Activated naive CD4-positive, alpha-beta T cell treated with Interleukin-2 at 50 U/mL for 16 hours (primary cell): ENCODE measurements at places on chromosomes 1 and 21.

DNA sequence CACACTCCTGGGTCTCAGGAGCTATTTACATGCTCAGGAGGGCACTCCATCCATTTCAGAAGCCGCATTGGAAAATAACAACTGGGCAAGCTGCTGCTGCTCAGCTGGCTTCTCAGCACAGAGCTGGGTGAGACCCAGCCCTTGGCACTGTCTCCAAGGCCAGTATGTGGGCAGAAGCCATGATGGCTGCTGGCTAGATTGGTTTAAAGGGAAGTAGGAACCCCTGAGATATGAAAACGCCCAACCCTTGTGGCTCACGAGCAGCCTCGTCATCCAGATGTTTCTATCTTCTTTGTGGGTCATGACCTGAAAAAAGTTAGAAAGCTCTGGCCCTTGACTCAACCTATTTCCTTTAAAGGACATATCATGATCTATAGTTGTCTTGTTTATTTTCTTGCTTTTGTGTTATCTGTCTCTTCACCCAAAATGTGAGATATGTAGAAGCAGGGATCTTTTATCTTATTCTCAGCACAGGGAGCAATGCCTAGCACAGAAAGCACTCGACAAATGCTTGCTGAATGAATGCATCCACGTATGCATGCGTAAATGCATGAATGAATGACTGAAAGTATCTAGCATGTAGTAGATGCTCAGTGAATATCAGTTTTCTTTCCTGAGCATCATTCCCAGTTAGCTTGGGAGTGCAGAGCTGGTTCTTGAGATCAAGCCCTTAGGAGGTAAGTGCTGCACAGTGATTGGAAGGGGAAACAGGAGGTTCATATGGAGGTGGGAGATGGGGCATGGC is 11.6 kb downstream of the MYBPH start:
- DNase-seq = no peak

GRCh38 chr1:51997974-51998382 is 7.5 kb upstream of the RAB3B start:
- DNase-seq = no peak

- DNase-seq = no peak
These were observed 2.1 kb downstream of the SIPA1L2 start for GRCh38 chr1:232627645-232628334.

GRCh38 chr1:172977296-172978017 is 73.3 kb downstream of the TNFSF18 start:
- no peak for DNase-seq

DNA sequence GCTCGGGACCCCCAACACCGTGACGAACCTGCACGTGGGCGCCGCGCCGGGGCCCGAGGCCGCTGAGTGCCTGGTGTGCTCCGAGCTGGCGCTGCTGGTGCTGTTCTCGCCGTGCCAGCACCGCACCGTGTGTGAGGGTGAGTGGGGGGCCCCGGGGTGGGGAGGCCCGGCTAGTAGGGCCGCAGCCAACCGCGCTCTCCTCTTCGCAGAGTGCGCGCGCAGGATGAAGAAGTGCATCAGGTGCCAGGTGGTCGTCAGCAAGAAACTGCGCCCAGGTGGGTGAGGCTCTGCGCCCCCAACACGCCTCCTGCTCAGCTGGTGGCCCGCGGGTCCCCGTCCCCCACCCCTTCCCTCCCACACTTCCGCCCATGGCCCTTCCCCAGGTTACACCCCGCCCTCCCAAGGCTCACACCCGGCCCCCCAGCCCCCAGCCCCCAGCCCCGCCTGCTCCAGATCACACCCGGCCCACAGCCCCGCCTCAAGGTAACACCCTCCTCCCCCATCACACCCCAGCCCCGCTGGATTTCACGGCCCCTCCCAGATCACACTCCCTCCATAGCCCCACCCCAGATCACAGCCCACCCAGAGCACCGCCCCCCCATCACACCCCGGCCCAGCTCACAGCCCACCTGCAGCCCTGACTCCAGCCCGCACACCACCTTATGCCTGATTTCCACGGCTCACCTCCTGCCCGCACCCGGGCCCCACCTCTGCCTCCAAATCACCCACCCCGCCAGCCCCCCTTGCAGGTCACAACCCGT is 2.4 kb upstream of the MMP23B start:
- peak; percentile 67 for DNase-seq

- no peak for DNase-seq
These were observed 22.4 kb downstream of the URB2 start for GRCh38 chr1:229648406-229648805.

DNA sequence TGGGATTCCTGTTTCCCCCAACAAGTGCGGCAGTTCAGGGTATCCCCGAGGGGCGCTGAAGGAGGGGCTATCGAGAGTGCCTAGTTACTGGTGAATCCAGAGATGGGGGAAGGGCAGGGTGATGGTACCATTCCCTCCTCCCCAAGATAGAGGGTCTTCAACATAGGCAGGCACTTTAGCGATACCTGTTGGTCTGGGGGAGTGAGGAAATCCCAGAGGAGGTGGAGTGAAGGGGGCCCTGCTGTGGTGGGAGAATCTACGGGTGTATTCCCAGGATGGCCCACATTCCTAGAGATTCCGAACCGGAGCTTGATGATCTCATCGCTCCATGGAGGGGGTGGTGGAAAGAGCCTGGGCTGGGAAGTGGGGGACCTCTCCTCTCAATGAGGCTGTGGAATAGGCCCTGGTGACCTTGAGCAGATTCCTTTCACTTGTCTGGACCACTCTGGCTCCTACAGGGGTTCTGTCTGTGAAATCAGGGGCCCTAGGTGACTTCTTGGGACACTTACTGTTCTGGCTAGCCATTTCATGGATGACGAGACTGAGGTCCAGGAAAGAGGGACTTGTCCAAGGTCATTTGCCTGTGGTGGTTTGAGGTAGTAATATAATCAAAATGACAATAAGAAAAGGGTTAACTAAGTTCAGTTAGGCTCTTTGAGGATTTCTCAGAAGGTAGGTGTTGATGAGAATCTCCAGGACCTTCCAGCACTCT is 52.7 kb upstream of the SYNC start:
- no peak for DNase-seq

DNA sequence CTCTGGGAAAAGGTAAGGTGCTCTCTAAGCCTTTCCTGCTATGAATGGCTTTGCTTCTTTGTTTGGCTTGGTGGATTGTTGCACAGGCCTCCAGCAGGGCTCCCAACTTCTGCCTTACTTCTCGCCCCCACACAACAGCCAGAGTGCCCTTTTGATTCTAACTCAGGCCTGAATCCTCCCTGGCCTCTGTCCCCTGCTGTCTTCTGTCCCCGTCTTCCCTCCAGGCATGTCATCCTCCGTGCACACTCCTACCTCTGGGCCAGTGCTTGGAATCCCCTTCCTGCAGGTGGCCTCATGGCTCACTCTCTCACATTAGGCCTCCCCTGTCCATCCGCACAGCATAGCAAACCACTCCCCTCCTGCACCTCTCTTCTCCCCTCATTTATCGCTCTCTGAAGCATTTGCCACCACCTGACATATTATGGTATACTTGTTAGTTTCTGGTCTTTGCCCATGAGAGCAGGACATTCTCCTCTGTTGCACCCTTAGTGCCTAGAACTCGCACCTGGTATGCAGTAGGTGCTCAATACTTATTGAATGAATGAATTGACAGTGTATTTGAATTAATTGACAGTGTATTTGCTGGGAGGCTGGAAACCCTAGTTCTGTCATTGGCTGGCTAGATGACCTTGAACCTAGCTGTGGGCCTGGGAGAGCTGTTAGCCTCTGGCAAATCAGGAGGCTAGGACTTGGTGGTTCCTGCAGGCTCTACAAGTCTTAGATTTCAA is 2.9 kb downstream of the ZDHHC18 start:
- DNase-seq = no peak

DNA sequence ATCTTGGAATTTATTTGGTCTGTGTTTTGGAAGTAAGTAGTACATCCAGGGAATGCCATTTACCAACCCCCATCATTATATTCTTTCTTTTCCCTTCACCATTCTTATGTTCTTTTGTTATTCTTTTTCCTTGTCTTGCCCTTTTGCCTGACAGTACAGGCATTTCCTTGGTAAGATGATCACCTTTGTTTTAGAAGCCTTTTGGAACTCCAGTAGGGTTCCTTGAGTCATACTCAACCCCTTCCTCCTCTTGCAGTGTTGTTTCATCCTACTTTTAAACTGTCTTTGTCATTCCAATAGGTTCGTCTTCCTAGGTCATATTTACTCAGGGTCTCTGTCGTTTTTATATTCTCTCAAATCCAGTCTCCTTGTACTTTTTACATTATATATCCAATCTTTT is 9.2 kb downstream of the MRPS21 start:
- DNase-seq = no peak

DNA sequence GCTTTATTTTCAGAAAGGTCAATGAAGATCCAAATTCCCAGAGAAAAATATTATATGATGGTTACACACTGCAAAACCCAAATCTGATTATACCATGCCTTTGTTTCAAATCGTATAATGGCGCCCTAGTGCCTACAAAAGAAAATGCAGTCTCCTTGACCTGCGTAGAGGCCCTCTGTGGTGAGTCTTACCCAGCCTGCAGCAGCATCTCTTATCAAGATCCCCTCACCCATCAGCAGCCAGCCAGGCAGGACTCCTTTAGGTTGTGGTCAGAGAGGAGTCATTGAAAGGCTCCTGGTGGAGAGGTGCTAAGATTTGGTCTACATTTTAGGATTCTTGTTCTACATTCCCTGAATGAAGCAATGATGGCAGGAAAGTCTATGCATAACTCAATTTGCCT is 23.7 kb upstream of the DAB1 start:
- no peak for DNase-seq

DNA sequence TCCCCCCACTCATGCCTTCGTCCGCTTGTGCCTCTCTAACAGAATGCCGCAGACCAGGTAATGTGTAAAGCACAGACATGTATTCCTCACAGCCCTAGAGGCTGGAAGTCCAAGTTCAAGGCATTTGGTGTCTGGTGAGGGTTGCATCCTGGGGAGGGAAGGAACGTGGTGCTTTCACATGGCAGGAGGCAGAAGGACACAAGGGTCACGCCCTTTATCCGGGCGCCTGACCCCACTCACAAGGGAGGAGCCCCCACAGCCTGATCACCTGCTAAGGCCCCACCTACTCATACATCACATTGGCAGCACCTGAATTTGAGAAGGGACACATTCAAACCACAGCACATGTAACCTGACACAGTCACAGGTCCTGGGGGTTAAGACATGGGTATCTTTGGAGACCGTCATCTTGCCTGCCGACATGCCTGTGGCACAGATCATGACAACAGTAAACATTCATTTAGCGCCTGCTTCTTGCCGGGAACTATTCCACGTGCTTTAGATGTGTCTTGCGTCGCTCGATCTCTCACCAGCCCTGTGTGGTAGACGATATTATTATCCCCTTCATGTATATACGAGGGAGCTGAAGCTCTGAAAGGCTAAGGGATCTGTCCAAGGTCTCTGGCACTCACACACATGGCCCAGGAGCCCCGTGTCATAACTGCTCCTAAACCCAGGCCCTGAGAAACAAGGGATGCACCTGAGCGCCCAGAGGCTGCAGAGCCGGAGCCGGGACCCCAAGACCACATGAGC is 235.6 kb downstream of the NPHP4 start:
- DNase-seq = no peak

DNA sequence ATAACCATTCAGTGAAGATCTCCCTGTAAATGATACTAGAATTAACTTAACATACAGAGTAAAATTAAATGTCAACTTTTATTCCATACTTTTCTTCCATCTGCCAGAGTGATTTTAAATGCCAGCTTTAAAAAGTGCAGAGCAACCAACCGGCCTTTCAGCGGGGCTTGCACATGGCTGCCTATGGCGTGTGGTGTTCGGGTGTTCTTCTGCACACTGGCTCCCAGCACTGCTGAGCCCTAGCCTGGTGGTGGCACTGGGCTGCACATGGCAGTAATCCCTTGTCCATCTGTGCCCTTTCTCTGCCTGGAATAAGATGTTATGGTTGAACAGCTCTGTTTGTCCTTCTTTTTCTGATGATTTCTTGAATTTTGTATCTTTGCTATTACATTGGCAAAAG is 156.3 kb downstream of the SNX7 start:
- DNase-seq = no peak

DNA sequence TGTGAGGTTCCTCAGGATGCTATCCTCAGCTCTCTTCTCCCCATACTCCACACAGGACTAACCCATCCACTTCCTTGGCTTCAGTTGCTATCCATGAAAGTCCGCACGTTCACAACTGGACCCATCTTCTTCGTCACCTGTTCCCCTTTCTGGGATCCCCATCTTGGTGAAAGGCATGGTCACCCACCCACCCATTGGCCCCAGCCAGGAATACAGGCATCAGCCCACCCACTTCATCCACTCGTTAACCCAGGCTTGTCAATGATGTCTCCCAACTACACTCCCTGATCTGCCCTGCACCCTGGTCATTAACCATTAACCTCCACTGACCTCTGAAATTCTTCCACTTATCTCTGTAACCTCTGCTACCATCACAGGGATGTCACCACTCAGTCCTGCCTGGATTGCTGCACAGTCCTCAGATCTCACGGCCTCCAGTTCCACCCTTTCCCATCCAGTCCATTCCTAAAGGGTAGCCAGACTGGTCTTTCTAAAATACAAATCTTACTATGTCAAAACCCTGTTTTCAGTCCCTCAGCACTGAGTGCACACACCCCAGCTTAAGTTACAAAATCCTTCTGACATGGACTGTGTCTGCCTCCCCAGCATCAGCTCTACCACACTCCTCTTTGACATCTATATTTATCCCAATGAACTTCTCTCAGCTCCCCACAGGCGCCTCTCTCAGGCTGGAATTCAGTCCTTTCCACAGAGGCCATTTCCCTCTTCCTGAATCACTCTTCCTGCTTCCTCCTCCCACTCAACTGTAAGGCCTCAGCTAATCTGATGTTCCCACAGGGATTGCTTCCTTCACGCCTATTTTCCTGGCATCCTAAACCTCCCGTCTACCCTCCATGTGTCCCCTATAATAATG is 10.4 kb downstream of the PGLYRP4 start:
- no peak for DNase-seq

DNA sequence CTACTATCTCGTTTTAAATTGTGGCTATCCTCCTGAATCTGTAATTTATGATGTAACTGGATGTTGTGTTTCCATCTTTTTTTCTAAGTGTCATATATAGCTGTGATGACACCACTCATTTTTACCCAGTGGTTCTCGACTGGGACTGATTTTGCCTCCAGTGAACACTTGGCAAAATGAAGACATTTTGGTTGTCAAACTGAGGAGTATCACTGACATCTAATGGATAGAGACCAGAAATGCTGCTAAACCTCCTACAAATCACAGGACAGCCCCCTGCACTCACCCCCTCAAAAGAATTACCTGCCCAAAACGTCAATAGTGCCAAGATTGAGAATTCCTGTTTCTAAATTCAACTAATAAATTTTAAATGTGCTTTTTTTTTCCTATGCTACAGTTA is 1.9 kb downstream of the TRMT13 start:
- no peak for DNase-seq
